Activated T-helper 9 cell treated with anti-CD3 and anti-CD28 coated beads, Interleukin-2, amount 50 U/mL, for 16 hours (primary cell): ENCODE measurements at places on chromosomes 1 and 21.

DNA sequence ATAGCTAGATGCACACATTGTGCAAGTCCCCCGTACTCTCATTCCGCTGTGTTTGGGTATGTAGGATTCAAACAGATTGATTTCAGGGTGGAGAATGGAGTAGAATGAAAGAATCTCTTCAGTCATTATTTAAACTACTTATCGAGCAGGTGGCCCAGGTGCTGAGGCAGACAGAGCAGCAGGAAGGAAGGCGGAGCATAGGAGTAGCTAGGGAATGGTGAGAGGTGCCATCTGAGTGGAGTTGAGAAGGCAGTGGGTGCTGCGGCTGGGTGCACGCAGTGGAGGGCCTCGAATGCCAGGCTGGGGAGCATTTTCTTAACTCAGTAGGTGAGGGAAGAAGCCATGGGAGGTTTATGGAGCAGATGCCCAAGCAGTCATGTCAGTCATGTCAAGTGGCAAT is 45.2 kb upstream of the CD101 start:
- no peak for DNase-seq

DNA sequence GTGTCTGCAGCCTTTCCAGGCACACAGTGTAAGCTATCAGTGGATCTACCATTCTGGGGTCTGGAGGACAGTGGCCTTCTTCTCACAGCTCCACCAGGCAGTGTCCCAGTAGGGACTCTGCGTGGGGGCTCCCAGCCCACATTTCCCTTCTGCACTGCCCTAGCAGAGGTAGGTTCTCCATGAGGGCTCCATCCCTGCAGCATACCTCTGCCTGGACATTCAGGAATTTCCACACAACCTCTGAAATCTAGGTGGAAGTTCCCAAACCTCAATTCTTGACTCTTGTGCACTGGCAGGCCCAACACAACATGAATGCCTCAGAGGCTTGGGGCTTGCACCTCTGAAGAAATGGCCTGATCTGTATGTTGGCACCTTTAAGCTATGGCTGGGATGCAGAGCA is 6.8 kb downstream of the CRYZ start:
- no peak for DNase-seq

GRCh38 chr1:67874501-67875111 is 41.3 kb upstream of the GNG12 start:
- DNase-seq: no peak

- DNase-seq: no peak
Observed at GRCh38 chr1:47232187-47232874, at the start of gene TAL1. TSS of gene TAL1 (minus strand) at chr1:47232225. CDS start at chr1:47225888, 6,337 bp downstream.
